ENCODE measurements at places on chromosomes 3 and 15.

GRCh38 chr3:137172728-137173127 lies 214.9 kb downstream of the IL20RB start:
- no peak for DNase-seq

- DNase-seq: no peak
Measured at GRCh38 chr15:85475317-85475701, 94.9 kb downstream of the AKAP13 start.

DNA sequence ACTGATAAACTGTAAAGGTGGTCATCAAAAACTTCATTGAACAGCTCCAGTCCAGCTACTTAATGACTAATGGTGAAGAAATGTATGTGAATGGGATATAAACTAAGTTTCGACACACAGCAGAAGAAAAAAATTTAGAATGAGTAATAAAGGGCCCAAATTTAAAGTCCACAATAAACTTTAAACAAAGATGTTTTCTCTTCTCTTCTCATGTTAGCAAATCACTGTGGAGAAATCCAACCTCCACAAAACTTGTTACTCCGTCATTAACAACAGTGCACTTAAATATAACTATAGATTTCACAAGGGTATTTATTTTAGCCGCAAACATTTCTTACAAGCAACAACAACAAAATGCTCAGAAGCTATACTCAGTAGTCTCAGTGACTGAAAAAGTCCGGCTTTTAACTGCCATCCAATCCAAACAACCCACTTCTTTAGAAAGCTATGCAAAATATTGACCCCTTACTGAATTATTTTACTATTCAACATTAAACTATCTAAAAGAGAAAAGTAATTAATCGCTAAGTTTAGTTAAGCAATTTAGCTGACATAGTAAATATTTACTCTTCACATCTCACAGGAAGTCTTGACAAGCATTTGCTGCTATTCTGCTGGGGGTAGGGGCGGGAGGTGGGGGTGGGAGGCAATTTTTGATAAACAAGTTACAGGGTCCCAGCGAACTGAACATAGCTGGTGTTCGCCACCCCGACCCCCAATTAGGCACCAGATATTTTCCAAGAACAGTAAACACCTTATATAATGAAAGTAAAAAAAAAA lies 2.4 kb downstream of the IGF2BP2 start:
- DNase-seq: no peak

GRCh38 chr3:56880720-56881575 lies 79.2 kb upstream of the ARHGEF3 start:
- no peak for DNase-seq

- DNase-seq: no peak
Measured at GRCh38 chr15:78605680-78606079, 15.1 kb downstream of the CHRNA3 start.

DNA sequence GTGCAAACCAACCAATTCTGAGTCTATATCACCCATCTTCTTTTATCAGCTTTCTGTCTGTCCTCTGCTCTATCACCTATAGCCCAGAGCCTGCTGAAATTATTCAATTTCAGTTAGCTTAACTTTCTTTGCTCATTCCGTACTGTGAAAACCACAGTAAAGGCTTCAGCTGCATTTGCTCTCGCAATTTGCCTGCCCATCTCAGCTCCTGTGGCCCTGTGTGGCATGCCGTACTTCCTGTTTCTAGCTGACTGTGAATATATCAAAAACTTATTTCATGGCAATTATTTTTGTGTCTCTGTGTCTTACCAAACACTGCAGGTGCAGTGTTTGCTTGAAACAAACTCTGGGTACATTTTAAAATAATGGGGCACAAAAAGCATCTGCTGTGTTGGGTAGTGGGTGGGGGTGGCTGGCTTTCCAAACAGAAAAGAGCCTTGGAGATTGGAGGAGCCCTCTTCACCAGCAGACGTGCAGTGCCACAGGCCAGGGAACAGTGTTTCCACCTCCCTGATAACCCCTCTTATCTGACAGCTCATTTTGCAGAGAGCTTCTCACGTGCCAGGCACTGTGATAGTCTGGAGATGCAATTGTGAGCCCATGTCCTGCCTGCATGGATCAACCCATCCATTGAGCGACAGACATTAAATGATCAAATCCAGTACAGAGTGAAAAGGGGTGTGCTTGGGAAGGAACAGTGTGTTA lies 45.2 kb downstream of the GASK1A start:
- no peak for DNase-seq

Data from stimulated activated CD8-positive, alpha-beta memory T cell treated with anti-CD3 and anti-CD28 coated beads, Interleukin-15, amount 100 ng/mL, for 24 hours (primary cell).